ENCODE measurements at places on chromosomes 6 and 20.

DNA sequence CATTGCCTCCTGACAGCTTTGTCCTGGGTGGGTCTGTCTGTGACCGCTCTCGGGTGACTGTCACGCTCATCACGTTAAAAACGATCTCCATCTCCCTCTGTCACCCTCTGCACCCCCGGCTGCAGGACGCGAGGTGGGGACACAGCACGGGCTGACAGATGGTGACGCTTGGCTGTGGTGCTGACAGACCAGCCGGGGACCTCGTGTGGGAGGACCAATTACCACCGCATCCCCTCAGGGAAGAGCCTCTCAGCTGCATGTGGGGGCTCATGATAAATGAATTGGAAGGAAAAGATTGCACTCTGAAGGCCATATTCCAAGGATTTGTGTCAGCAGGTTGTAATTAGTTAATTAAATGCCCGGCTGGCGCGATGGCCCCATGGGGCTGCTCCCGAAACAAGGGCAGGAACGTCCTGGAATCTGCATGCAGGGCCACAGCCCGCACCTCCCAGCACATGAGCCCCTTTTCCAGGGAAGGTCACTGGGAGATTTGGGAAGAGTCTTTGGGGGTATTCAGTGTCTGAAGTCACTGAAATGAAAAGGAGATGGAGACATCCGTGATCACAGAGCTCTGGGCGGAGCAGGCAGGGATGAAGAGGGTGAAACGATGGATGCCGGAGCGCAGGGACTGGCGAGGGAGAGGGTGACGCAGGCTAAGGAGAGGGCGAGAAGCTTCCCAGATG is 87.1 kb downstream of the ERMARD start:
- no peak for DNase-seq

DNA sequence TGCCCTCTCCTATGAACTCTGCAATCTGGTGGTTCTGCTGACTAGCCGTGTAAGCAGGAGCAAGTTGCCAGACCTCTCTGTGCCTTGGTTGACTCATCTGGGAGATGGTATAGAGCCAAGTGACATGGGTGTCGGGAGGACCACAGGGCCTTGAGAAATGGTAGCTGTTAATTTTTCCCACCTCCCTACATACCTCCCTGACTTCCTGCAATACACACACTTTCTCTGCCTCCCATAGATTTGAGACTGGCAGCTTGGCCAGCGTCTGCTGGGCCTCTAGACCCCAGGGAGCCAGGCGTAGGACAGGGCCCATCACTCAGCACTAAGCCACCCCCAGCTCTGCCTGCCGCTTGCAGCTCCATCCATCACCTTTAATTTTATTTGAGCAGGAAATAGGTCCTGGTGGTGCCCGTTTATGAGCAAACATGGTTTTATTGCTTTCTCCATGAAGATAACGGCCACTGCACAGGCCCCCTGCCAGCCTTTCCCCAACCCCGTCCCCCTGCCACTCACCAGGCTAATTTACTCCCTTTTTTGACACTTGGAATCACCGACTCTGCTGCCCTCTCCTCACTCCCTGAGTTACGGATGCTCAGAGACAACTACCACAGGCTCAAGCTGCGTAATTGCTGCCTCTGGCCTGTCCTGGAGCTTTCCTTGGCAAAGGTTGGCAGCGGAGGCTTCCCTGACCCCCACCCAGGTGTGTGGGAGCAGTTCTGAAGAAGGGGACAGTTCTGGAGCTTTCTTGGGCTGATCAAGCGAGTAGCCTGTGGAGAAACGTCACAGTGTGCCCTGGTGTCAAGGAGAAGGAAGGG is 11.1 kb downstream of the GLP1R start:
- no peak for DNase-seq

DNA sequence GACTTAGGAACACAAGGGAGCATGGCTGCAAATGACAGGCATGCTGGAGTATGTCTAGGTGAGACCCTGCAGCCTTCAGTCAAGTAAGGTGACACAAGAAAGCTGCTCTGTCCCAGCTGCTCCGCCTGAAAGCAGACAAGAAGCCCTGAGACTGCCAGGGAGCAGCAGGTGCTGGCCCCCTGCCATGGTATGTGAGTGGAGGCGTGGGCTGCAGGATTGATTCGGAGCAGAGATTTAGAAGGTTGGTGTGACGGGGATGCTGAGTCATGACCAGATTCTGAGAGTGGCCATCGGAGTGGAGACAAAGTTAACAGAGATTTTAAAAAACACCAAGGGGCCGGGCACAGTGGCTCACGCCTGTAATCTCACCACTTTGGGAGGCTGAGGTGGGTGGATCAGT is 17.8 kb downstream of the LRP11 start:
- DNase-seq, result no peak

- no peak for DNase-seq
Measured at GRCh38 chr6:156934069-156934460, 156.9 kb downstream of the ARID1B start.

- DNase-seq, result no peak
Measured at GRCh38 chr6:136956590-136957544, 34.8 kb downstream of the SLC35D3 start.

DNA sequence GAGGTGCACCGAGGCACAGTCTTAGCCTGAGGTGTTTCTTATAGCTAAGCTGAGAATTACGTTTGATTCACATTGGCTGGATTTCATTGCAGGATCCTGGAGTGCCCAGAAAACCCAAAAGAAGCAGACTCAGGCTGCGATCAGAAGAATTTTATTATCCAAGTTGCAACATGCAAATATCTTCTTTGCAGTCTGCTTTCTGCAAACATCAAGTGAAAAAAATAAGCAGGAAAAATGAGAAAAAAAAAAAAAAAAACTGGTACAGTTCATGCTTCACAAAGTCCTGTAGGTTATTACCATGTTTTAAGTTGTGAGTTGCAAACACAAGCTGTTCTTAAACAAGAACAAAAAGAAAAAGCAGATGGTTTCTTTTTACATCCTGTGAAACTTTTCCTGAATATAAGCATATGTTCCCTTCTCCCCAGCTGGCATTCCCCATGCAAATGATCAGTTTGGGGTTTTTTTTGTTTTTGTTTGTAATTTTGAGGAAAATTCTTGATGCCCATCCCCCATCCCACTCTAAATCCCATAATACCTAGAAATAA is 349.0 kb downstream of the CBLN4 start:
- DNase-seq, result no peak

- DNase-seq, result no peak
Measured at GRCh38 chr6:109117346-109118035, 22.2 kb downstream of the CEP57L1 start.

DNA sequence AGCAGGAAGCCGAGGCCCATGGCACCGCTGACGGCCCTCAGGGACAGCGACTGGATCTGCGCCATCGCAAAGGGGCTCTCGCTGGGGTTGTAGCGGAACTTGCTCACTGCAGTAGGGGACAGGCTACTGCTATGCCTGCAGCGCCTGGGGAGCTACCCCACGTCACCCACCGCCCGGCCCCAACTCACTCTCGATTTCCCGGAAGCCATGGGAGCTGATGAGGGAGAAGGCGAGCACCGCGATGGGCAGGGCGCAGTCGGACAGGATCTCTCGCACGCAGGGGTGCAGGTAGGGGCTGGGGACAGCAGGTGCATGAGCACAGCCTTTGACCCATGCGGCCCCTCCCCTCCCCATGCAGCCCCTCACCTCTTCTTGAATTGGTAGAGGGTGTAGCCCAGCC is 9.8 kb downstream of the SLC4A11 start:
- DNase-seq, result no peak

DNA sequence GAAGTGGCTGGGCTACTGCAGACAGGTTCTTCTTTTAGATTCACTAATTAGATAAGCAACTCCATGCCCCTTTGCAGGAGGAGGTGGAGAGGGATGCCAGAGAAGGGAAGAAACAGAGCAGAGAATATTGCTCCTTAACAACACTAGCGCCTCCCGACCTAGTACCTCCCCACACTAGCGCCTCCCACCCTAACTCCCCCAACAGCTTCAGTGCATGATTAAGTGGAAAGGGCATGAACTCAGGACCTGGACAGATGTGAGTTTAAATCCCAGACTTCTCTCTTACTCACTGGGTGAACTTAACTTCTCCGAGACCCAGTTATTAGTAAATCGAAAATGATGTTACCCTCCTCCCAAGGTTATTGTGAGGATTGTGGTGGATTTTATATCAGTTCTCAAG is 25.7 kb downstream of the STX11 start:
- no peak for DNase-seq

- no peak for DNase-seq
Measured at GRCh38 chr20:24870881-24871280, 78.2 kb upstream of the CST7 start.

DNA sequence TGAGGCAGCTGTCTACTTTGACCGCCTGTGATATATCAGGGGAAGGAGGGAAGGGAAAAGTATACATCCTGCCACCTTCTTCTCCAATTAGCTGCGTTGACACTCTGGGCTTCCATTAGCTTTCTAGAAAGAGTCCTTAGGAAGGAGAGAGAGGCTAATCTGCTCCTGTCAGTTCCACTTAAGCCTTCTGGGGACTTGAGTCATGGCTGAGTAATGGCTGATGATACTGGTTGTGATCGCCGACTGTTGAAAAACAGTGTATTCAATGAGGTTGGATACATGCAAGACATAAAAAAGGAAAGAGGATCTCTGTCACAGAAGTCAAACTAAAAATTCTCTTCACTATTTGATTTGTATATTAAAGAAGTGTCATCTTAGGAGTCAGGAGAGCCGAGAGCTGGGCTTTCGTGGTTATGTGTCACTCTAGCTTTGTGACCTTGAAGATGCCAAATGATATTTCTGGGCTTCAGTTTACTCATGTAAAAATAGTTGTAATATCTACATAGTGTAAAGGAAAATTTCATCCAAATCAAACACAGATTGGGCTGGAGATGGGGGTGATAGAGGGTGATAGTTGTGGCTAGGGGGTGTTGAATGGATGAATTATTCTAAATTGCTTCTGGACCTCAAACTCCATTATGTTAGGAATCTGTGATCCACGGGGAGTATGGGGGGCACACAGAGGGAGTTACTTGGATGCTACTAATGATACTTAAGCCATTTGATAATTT is 189.0 kb downstream of the UST start:
- DNase-seq, result no peak

DNA sequence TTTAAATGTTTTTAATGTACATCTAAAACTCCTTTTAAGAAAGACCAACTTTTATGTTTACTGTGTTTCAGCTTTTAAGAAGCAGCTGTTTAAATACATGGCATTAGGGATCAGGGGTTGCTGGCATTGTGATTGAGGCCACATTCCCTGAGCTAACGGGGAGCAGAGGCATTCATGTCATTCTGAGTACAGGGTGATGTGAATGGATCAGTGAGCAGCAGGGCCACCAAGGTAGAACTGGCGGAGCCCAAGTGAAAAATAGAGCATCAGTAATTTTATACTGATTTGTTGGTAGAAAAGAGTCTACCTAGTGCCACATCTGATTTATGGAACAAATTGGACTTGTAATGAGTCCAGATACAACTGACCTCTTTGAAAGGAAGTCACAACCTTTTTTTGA is 467.3 kb downstream of the ADGRB3 start:
- DNase-seq, result no peak

GRCh38 chr6:41055149-41055548 is 2.1 kb downstream of the APOBEC2 start:
- DNase-seq, result no peak

- DNase-seq, result no peak
Measured at GRCh38 chr6:26155061-26155930, 68.1 kb downstream of the HFE start.

DNA sequence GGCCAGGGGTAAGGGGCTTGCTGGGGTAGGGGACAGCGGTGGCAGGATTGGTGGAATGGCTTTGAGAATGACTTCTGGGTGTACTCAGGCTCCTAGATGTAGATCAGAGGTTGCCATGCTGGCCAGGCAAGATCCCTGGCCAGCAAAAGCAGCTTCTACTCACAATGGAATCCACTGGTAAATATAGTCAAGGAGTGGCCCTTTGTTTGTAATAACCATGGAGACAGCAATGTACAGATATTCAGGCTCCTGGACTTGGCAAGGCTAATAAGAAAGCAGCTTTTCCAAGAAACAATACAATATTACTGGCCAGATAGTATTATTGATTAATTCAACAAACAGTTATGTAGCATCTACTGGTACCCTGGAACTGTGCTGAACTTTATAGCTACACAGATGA is 37.9 kb downstream of the CDH26 start:
- no peak for DNase-seq

- no peak for DNase-seq
Measured at GRCh38 chr6:154337406-154338005, 19.1 kb downstream of the IPCEF1 start.

DNA sequence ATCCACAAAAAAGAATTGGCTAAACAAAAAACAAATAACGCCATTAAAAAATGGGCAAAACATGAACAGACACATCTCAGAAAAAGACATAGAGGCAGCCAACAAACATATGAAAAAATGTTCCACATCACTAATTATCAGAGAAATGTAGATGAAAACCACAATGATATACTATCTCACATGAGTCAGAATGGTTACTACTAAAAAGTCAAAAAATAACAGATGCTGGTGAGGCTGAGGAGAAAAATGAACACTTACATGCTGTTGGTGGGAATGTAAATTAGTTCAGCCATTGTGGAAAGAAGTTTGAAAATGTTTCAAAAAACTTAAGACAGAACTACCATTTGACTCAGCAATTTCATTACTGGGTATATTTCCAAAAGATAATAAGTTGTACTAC is 430.1 kb upstream of the JAG1 start:
- DNase-seq, result no peak

- DNase-seq, result no peak
Measured at GRCh38 chr6:125471667-125472066, 169.9 kb upstream of the HDDC2 start.

DNA sequence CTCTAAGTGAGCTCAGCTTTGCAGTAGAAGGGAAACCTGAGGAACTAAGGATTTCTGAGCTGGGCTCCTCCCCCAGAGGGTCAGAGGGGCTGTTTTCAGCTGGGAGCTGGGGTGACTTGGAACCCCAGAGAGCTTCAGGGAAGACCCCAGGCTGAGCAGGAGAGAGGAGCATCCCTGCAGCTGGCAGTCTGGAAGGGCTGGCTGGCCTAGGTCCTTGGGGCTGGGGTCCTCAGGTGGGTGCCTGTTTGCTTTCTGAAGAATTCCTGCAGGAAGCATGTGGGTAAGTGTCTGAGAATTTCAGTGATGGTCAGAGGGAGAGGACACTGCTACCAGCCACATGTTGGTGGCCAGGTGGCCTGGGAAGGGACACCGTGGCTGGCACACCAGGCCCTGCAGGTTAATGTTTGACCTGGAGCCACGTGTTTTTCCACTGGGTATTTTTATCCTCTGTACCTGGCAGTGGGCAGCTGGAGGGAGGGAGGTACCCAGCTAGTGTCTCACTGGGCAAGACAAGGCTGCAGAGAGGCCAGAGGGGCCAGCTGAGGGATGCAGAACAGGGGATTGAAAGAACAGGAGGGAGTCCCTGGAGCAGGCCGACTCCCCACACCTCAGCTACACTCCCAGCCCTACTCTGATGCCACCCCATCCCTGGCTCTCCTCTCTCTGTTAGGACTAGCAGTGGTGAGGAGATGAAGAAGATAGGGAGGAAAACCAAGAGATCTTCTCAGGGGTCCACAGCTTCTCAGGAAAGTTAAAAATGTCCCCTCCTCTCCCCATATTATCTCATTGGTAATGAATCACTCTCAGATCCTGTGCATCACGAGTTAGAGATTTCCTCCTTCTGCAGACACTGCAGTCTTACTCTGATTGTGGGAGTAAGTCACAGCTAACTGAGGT is 143.6 kb downstream of the VEGFA start:
- no peak for DNase-seq
